ENCODE measurements at places on chromosomes 3 and 15.

DNA sequence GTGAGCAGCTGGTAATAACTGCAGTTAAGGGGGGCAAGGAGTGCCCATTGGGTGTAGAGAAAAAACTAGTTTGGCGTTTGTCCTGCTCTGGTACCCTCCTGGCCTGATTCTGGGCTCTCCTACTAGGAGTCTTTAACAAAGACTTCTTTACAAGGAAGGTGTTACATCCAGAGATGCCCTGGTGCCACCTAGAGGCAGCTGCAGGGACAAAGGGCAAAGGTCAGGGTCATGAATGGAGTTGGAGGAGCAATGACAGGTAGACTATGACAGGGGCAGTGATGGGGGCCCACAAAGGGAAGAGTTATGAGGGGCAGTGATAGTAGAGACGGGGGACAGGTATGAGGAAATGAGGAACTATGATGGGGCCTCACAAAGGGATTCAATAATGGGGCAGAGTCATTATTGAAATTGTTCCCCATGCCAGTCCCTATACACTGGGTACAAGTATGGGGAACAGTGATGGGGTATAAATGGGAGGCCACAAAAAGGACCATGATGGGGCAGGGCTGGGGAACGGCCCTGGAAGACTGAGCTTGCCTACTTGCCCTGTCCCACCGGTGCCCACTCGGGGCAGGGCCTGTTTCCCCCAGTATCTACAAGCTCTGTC, 7.9 kb downstream of the CCDC71 start:
- DNase-seq: peak; percentile 51

DNA sequence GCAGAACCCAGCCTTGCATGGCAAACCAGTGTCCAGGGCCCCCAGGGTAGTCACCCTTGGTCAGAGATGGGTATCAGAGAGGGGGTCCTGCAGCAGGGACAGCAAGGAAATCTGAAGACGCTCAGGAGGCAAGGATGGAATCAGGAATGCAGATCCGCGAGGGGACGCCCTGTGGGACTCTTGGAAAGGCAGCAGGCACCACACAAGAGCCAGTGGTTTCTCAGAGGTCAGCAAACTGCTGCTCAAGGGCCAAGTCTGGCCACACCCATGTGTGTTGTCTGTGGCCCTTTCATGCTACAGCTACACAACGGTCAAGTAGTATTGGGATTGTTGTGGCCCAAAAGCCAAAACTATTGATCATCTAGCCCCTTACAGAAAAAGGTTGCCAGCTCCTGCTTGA, 69.7 kb downstream of the ST8SIA2 start:
- DNase-seq: no peak

GRCh38 chr15:45751629-45752028, 116.8 kb downstream of the SQOR start:
- DNase-seq: no peak

GRCh38 chr3:126109880-126110235, 25.9 kb upstream of the SLC41A3 start:
- DNase-seq: no peak

GRCh38 chr15:86879250-86880229, 799.9 kb downstream of the AGBL1 start:
- DNase-seq: no peak

DNA sequence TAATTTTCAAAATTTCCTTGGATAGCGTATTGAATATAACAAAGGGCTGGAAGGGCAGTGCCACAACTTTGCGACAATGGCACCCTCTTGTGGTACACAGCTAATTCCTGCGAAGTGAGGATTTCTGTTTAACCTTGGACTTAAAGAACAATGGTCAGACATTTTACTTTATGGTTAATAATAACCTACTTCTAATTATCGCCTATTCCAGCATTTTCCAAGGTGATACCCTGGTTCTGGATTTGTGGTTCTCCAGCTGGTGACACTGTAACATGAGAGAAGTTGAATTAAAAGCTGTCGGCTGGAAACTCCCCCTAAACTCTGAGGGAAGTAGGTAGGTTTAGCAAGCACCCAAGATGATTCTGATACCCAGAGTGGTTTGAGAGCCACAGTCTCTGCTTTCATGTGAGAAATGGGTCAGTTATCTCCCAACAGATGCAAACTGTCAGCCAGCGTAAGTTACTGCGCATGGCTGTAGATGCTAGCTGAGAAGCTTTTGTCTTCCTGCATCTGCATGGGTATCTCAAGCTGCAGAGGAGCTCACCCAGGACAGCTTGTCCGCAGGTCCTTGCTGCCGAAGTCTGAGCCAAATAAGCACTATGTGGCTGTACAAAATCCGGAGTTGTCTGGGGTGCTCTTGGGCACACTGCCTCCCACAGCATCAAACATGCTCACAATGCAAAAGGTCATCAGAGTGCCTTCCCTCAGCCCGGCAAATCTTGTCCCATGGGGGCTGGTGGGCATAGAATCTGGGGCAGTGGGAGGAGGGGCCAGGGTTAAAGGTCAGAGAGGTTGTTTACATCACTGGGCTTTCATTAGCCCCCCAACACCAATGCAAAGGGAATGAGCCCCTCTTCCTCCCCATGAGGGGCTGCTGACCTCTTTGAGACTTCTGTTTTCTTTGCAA, 6.6 kb upstream of the CHSY1 start:
- DNase-seq: peak; percentile 45

- no peak for DNase-seq
Measured at GRCh38 chr3:52232279-52233107, 6.5 kb downstream of the TWF2 start.

DNA sequence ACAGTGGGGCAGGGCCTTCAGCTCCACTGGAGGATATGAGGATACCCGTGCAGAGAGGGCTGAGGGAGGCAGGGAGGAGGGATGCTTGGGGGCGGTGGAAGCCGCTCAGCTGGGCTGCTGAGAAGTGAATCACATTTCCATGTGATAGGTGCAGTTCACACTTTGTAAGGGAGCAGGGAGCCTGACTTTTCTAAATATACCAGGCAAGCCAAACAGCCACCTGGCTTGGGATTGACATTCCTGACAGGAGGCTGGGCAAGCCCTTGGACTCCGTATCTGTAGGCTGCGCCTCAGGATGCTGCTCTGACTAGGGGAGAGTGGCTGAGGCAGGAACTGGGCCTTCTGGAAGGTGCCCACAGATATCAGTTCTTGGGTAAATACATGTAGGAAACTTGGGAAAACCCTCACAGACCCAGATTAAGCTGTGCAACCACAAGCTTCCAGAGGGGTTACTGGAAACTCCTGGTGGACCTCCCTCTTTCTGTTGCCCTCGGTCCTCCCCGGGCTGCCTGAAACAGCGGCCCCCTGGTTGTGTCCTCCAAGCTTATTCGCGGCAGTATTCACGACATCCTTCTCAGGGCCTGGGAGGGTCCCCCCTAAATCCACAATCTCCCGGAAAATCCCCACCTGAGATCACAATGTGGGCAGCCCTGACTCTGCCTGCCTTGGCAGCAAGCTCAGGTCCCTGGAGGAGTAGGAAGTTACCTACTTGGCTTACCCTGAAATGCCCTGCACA, 33.0 kb upstream of the ADCY5 start:
- DNase-seq: no peak

DNA sequence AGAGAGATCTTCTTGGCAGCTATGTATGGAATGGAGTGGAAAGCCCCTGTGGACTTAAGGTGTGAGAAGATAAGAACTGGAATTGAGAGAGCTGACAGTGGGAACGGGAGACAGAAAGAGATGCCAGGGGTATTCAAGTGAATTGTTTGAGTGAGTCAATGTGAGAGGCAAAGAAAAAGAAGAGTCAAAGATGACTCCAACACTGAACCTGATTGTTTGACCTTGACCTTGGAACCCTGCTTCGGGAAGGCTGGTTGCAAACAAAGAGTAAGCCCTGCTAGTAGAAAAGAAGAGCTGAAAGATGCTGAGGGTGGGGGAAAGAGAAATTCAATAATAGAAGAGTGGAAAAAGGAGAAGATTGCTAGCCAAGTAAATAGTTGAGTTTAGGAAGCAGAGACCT, 238.6 kb downstream of the BBX start:
- DNase-seq: no peak

DNA sequence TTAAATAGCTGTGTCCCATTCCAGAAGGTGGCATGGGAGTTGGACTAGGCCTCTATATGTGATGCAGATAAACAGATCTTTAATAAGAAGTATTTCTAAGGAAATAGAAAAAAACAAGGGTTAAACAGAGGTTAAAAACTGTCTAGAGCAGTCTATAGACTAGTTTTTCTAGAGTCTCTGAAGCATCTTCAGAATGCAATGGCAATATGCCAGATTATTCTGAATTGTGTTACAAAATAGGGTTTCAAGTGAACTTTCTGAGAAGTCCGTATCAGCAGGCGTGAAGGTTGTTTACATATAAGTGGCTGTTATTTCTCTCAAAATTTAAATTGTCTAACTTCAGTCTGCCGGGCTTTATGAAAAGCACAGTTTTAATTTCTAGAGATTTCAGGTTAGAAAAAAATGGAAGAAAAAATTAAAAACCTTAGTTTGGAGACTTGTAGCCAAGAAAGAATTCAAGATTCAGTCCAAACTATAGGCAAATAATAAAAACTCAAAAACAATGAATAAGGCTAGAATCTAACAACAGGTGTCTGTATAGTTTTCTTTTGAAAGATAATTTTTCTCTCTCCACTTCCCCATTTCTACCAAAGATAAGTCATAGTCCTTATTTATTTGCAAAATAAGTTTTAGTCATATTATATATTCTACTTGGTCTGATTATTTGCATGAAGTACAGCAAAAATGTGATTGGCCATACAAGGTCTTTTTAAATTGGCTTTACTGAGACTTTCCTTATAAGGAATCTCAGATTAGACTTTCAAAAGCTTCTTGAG, 55.2 kb downstream of the OSTN start:
- no peak for DNase-seq

DNA sequence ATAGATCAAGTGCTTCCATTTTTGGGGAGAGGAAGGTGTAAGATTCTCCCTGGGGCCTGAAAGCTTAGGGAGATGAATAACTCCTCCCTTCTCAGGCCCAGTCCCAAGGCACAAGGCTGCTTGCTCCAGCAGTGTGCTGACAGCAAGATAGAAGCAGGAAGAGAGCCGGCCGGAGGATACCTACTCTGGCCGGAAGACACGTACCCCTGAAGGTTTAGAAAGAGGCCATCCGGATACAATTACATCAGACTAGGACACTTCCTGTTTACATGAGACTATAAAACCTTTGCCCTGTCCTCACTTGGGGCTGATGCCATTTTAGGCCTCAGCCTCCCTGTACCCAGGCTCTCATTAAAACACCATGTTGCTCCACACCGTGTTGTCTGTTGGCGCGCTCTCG, 329.9 kb downstream of the SV2B start:
- no peak for DNase-seq

GRCh38 chr15:73711526-73711925, 27.3 kb downstream of the CD276 start:
- no peak for DNase-seq

GRCh38 chr15:69565066-69565655, 112.5 kb downstream of the RPLP1 start:
- no peak for DNase-seq

GRCh38 chr15:59321000-59321689, 51.5 kb downstream of the MYO1E start:
- no peak for DNase-seq

DNA sequence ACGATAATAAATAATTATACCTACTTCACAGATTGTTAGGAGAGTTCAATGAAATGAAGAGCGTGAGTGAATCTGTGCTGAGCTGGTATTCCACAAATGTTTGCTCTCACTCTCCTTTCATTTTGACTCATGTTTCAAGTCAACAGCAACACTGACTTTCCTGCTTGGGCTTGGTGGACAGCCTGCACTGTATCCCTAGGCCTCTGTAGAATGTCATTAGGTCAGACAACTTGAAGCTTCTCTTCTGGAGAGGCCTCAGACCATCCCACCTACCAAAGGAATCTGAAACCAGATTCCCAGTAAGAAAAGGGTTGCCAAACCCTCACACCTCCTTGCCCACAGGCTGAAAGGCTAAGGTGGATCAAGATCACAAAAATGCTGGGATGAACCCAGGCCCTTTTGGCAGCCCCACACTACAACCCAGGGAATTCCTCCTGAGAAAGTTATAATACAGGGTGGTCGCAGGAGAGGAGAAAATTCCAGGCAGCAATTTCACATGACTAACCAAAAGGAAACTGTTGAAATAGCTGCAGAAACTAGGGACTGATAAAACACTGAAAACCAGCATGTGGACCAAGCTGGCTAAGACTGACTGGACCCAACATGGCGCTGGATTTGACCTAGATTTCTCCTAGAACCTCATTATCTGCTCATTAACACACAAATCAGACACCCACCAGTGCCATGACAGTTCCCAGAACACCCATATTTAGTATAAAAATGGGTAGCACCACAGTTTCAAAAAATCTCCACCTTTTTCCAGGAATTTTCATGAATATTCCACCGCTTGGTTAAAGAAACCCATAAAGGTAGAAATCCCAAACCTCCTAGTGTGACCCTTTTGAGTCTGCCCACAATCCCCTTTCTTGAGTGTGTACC, 57.0 kb upstream of the ZNF148 start:
- no peak for DNase-seq

GRCh38 chr3:157542711-157543500, 39.7 kb upstream of the VEPH1 start:
- no peak for DNase-seq

DNA sequence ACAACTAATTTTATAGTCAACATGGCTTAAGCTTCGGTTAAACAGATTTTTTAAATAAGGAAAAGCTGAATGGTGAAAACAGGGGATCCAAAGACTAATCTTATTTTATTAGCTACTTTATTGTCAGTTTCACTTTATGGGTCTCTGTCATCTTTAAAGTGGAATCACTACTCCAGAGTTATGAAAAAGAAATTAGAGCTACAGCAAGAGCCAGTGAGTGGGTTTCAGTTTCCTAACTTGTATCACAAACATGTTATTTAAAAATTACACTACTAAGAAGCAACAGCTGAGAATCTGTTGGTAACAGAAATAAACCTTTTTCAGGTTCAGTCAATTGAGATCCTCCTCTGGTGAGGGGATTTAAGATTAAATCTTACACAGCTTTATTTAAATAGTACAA, 10.0 kb downstream of the PHC3 start:
- DNase-seq: no peak

DNA sequence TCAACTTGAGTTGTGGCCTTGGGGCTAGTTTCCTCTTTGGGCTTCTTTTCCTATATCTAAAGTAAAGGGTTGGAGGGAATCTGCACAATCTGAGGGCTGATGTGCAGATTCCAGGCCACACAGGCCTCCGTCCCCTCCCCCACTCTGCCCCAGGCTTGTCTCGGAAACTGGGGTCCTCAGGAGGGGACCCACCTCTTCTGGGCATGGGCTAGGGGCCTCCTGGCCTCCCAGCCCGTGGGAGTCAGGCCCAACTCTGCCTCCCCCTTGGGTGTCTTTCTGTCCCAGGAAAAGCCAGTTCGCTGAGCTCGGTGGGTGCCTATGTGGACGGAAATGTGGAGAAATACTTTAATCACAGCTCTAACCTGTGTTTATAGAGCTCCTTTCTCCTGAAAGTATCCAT, 4.8 kb downstream of the SMAD6 start:
- no peak for DNase-seq

GRCh38 chr15:89090791-89091626, 2.8 kb downstream of the ABHD2 start:
- DNase-seq: peak; percentile 11

DNA sequence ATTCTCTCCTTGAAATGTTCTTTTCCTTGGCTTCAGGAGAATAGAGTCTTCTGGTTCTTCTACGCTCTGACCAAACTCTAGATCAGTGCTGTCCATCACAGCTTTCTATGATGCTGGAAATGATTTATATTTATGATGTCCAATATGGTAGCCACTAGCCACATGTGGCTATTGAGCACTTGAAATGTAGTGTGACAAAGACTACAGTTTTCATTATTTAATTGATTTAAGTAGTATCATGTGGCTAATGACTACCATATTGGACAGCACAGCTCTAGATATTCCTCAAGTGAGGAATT, 2.9 kb downstream of the LNP1 start:
- no peak for DNase-seq
